RPMI7951 (cell line): ENCODE measurements at places on chromosomes 16 and 17. TPM values are rescaled to one million over a fixed set of nuclear protein-coding genes. Genes with fewer than 3 reads are reported as not detected.
A peak's percentile ranks its signal among the peaks of the same experiment; 100 is the strongest.

Gene PMP22
- 62.1 and 64.6 TPM in 2 replicates for total RNA-seq

Gene KCNJ18
- total RNA-seq = not detected in 2 replicates

Gene CLEC10A
- not detected in 2 replicates for total RNA-seq

Gene MRPS7
- total RNA-seq = 54.8 and 58.2 TPM in 2 replicates

Gene RNU2-1
- not detected in 2 replicates for total RNA-seq

Gene KRTAP4-7
- total RNA-seq = not detected in 2 replicates

Gene TP53TG3F
- 0.10 TPM in 1 of 2 replicates, not detected in the other for total RNA-seq

Gene CLTC
- total RNA-seq = 250 and 286 TPM in 2 replicates

DNA sequence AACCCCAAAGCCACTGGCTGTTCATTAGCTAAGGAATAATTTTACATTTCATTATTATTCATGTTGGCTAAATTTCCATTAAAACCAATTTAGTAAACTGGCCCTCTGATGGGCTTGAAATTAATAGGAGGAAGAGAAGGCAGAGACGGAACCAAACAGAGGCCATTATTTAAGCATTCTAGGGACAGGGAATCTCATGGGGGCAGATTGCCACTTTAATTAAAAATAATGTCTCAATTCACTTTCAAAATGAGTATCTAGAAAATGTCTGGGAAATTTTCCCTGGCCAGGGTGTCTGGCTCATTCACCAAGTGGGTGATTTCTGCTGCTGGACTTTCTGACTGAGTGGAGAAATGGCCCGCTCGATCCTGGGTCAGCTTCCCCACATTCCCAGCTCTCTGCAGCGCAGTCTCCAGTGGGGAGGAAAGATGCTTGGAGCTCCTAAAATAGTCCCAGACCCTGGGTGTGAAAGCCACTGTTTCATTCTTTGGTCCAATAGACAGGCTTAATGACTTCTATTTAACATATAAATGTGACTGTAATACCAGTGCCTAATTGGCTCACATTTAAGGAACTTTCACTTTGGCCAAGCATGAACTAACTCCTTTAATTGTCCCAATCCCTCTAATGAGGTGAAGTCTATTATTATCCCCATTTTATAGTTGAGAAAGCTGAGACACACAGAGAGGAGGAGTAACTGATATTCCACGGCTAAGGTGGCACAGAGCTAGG, 64.3 kb downstream of the IRX6 start:
- DNase-seq = no peak

GRCh38 chr16:56589141-56590039, at the start of gene MT3:
Gene MT3, plus strand, starts transcription at chr16:56589528. Its CDS starts 63 bp downstream, at chr16:56589591.
- DNase-seq = peak; percentile 23

- DNase-seq = no peak
These were observed 12.0 kb downstream of the MYO18A start for GRCh38 chr17:29168079-29168758.

GRCh38 chr16:10616419-10616755, 36.0 kb upstream of the EMP2 start:
- DNase-seq = no peak

DNA sequence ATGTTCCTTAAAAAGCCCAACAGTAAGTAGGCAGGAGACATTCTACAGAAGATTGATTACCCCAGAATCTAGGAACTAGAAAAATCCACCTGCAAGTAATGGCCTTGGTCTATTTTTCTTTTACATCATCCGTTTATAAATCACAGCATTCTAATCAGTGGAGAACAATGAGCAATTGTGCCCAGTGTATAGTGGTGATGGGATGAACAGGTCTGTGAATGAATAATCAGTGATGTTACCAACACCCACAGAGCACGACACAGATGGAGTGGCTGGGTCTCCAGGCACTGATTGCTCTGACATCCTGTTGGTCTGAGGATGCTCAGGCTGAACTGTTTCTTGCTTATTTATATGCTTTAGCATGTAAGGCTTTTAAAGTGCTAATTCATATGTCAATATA, 1251.2 kb upstream of the CDH8 start:
- DNase-seq = no peak

DNA sequence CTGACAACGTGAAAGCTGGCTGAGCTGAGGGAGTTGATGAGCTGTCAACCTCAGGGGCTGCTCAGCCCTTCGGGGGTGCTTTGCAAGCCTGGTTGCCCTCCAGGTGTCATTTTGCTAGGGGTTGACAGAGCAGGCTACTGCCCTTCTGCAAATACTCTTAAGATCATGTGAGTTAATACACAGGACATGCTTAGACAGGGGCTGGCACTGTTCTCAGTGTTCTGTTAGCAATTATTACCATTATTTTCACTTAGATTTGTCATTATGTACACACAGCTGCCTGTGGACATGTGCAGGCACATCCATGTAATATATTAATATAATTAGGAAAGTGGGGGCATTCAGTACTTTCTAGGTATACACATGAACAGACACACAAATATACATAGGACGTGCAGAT, 554.3 kb upstream of the HSBP1 start:
- DNase-seq = no peak

GRCh38 chr16:80993307-80993706, 13.4 kb downstream of the CMC2 start:
- DNase-seq = peak; percentile 86

DNA sequence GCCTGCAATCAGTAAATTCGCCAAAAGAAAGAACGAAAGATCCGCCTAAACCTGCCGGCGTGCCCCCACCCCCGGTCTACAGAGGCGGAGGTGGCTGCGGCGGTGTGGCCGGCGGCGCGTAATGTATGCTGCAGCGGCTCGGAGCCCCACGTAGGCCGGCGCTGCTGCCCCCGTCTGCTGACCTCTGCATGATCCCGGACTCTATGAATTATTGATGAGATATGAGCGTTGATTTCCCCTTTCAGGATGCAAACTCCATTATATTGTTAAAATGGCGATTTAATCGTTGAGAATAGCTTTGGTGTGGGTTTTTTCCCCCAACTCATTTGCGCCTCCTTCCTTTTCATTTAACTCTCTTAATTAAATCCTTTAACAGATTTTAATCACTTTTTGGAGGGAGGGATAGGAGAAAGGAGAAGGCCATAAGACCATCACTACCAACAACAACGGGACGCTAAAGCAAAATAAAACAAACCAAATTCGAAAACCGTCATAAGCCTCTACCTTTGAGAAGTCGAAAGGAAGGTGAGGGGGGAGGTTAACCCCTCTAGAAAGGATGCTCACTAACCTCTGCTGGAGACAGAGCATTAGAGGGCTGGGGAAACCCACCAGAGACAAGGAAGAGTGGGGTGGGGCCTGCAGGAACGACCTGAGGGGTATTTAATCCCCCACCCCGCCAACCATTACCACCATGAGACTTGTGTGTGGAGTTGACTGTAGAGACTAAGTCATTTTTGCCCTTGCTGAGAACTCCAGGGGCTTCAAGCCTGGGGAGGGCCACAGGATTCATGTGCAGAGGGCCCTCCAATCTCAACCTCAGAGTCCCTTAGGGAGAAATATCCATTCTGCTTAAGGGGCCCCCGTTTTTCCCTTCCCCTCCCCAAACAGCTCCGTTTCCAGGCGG, 3.4 kb downstream of the HOXB3 start:
- no peak for DNase-seq

GRCh38 chr17:3573246-3574100, 15.9 kb upstream of the TRPV3 start:
- DNase-seq = no peak

- DNase-seq = no peak
These were observed 12.7 kb downstream of the CYGB start for GRCh38 chr17:76524598-76525512.

- DNase-seq = no peak
These were observed 7.8 kb upstream of the SLC38A10 start for GRCh38 chr17:81302861-81303333.

DNA sequence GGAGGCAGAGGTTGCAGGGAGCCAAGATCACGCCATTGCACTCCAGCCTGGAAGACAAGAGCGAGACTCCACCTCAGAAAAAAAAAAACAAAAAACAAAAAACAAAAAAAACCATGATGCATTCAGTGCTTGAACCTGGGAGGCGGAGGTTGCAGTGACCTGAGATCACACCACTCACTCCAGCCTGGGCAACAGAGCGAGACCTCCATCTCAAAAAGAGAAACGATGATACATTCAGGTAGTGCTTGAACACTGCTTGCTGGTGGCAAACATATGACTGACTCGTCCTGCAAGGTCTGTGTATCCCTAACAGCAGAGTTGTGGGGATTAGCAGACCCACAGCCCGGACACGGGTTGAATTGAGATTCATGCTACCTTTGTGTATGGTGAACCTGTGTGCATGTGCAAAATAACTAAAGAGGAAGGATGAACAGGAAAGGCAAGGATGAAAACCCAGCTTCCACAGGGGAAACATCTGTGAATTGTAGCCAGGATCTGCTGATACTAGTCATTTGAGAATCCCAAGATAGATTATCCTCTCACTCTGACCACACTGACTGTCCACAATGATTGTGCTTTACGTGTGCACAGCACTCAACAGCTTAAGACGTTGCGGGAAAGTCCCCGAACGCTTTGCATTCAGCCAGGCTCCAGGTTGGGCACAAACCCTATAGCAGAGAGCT, 52.4 kb upstream of the MRPS23 start:
- DNase-seq = peak; percentile 60

DNA sequence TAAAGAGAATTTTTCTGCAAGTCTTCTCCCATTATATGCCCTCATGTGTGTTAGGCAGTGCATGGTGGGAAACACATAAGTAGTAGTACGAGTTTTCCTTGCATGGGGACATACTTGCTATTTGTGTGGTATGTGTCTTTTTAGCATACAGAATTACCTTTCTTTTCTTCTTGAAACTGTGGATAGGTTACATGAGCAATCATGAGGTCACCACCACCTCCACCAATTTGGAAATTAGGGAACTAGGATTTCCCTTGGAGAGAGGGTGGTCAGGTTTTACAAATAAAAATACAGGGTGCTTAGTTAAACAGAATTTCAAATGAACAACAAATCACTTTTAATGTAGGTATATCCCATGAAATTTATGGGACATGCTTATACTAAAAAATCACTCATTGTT, 16.3 kb upstream of the AMZ2 start:
- no peak for DNase-seq

DNA sequence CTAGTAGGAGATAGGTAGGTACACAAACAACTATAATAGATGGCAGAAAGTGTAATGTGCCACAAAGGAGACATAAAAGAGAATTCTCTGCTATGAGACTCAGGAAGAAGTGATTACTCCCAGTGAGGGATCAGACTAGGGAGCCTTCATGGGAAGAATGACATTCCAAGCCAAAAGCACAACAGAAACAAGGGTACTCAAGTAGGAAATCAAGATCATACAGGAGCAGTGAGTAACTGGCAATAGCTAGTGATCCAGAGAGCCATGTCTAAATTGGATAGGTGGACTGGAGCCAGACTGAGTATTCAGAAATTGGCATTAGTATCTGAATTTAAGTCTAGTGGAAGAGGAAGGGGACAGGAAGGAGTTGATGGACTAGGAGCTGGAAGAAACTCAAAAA, 10.7 kb downstream of the RFFL start:
- peak; percentile 7 for DNase-seq

DNA sequence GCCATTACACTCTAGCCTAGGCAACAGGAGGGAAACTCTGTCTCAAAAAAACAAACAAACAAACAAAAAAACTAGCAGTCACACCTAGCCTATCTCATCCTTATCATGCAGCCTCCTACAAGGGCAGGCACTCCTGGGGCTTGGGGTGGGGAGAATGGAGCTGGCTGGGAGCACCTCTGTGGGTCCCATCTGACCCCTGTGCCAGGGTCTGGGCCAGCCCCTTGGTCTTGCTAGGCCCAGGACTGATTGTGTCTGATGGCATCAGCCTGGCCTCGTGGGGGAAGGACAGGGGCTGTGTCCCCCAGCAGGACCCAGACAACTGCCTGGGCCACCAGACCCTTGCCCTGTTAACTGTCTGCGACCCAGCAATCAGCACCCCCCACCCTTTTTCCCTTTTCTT, 49.8 kb downstream of the SREBF1 start:
- DNase-seq = no peak

DNA sequence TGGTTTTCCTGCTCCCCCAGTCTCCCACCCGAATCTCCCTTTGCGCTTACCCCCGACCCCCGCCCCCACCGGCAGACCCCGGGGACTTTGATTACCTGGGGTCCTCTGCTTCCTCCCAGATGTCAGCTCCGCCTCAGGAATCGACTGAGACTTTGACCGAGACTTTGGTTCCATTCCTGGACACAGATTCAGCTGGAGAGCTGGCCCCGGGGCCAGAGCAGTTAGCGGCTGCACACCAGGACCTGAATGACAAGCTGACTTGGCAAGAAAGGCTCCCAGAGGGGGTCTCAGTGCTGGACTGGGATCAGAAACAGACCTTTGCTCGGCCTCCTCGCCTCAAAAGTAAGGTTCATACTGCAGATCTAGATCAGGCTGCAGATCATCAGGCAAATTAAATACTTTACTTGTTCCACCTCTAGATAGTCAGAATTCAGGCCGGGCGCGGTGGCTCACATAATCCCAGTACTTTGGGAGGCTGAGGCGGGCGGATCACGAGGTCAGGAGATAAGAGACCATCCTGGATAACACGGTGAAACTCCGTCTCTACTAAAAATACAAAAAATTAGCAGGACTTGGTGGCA, 60.3 kb upstream of the FBXO47 start:
- DNase-seq = no peak

GRCh38 chr17:340074-340473, 12.5 kb downstream of the RPH3AL start:
- no peak for DNase-seq

DNA sequence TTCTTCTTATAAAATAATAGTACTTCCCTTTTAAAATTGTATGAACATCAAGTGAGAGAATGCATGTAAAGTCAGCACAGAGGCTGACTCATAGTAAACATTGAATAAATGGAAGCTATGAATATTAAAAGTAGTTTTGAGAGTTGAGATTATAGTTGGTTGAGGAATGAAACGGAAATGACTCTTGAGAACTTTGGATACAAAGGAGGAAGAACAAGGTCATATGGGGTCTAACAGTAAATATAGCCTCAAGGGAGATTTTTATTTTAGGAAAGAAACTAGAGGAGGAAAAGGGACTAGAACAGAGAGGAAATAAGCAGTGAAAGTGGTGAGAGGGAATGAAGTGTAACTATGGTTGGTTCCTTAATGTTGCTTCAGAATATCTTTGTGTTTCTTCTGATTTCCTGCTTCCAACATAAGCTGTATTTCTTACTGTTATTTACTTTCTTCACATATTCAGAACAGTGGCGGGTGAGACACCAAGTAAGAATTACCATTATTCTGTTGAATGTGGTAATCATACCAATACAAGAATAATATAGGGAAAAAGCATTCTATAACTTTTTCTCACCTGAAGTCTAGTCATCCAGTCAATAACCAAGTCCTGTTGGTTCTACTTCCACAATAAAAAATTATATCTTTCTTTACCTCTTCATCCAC, 165.1 kb downstream of the CHD9 start:
- peak; percentile 43 for DNase-seq

- DNase-seq = no peak
These were observed 107.4 kb upstream of the ANKFN1 start for GRCh38 chr17:56045872-56046271.

GRCh38 chr16:86874141-86874540, 295.8 kb downstream of the FOXL1 start:
- peak; percentile 39 for DNase-seq

- DNase-seq = no peak
These were observed 6.3 kb upstream of the APRT start for GRCh38 chr16:88817785-88818574.
